ENCODE measurements at places on chromosomes 12 and 14. TPM values are rescaled to one million over a fixed set of nuclear protein-coding genes. Genes with fewer than 3 reads are reported as not detected.

FLRT2 gene
- 9.1 TPM for total RNA-seq

DNA sequence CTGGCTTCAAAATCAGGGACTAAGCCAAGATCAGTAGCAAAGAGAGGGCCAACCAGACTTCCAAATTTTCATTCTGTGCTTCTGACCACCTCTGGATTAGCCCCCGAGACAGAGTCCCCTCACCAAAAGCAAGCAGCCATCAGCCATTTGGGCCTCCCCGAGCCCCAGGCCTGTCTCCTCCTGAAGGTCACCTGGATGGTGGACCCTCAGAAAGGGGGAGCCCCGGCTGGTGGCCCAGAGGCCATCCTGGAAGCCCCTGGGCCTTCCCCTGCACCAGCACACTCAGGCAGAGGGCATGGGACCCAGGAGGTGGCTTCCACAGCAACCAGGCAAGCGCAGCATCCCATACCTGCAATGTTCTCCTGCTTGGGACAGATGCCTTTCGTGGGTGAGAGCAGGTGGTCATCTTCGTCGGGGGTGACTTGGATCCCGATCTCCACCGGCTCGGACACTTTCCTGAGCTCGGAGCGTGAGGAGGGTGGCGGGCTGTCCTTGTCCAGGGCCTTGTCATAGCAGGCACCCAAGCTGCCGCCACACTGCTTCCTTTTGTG, 14.8 kb downstream of the BCL11B start:
- H3K36me3 ChIP-seq, result no peaks in the 10 kb centered on the region
- no peaks in the 10 kb centered on the region for H3K4me1 ChIP-seq
- H3K4me3 ChIP-seq, result no peak overlapping the region

TAS2R20 gene
- total RNA-seq, result 6.4 TPM

- no peaks in the 10 kb centered on the region for H3K27me3 ChIP-seq
- no peaks in the 10 kb centered on the region for H3K4me1 ChIP-seq
- no peaks in the 10 kb centered on the region for H3K36me3 ChIP-seq
- no peak overlapping the region for H3K4me3 ChIP-seq
- DNase-seq, result no peak
- H3K27ac ChIP-seq, result no peak overlapping the region
These were observed 265.5 kb downstream of the SEC23A start for GRCh38 chr14:38837343-38838048.

CACNA1C gene
- 213 TPM for total RNA-seq

CLEC9A gene
- total RNA-seq, result not detected

GRCh38 chr12:63862187-63862968, 17.9 kb downstream of the SRGAP1 start:
- H3K4me3 ChIP-seq, result no peak overlapping the region
- H3K4me1 ChIP-seq, result peaks cover 8% of the 10 kb centered on the region
- H3K27ac ChIP-seq, result no peak overlapping the region
- H3K36me3 ChIP-seq, result no peaks in the 10 kb centered on the region

DNA sequence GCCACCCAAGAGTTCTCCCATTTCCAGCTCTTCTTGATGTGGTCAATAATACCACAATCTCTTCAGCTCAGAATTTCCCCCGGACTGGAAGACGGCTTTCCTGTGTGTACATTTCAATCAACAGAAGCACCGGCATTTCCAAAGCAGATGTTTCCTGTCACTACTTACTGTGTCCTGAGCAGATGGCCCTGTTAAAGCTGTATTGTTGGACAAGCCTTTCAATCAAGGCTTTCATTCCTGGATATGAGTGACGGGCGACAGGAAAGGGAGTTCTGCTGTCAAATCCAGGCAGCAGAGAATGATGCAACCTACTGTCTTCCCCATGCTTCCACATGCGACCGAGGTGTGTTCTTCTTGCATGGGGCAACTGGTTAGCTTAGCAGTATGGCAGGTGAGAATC, 76.4 kb upstream of the CCDC60 start:
- DNase-seq, result no peak
- no peaks in the 10 kb centered on the region for H3K36me3 ChIP-seq
- H3K27ac ChIP-seq, result no peak overlapping the region
- H3K4me1 ChIP-seq, result no peaks in the 10 kb centered on the region
- no peak overlapping the region for H3K4me3 ChIP-seq

- no peak for DNase-seq
- H3K4me3 ChIP-seq, result no peak overlapping the region
- no peaks in the 10 kb centered on the region for H3K27me3 ChIP-seq
- H3K27ac ChIP-seq, result no peak overlapping the region
These were observed 15.2 kb downstream of the IL31 start for GRCh38 chr12:122158700-122159285.

DNA sequence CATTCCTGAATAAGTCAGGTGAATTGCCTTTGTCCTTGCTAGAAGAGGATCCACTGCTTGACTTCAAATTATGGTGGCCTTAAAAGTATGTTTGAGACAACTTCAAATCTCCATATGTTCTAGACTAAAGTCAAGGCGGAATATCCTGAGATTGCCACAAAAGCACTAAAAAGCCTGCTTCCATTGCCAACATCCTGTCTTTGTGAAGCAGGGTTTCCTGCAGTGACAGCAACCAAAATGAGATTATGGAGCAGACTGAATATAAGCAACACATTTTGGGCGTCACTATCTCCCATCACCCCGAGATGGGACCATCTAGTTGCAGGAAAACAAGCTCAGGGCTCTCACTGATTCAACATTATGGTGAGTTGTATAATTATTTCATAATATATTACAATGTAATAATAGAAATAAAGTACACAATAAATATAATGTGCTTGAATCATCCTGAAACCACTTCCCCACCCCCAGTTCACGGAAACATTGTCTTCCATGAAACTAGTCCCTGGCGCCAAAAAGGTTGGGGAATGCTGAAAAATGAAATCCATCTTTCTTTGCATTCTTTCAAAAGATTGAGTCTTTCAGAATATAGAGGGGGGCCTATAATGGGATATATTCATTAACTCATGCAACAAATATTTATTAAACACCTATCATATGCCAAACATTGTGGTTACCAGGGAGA, 143.7 kb downstream of the GPHN start:
- no peaks in the 10 kb centered on the region for H3K36me3 ChIP-seq
- no peak overlapping the region for H3K4me3 ChIP-seq
- no peak overlapping the region for H3K27ac ChIP-seq
- no peak for DNase-seq
- H3K27me3 ChIP-seq, result no peaks in the 10 kb centered on the region
- peaks cover 8% of the 10 kb centered on the region for H3K4me1 ChIP-seq

- no peaks in the 10 kb centered on the region for H3K27me3 ChIP-seq
- no peak for DNase-seq
- H3K4me3 ChIP-seq, result no peak overlapping the region
- H3K36me3 ChIP-seq, result no peaks in the 10 kb centered on the region
These were observed 579.1 kb downstream of the SLC16A7 start for GRCh38 chr12:60174941-60175340.
